Upper lobe of left lung (tissue), 6 donors: ENCODE measurements at places on chromosomes 7 and 10. TPM values are rescaled to one million over a fixed set of nuclear protein-coding genes. Genes with fewer than 3 reads are reported as not detected.

- H3K4me3 ChIP-seq: no peak overlapping the region
- H3K4me1 ChIP-seq: no peaks in the 10 kb centered on the region
- no peak overlapping the region for H3K27ac ChIP-seq
- H3K36me3 ChIP-seq: no peaks in the 10 kb centered on the region
Measured at GRCh38 chr10:51892965-51893658, 193.7 kb upstream of the CSTF2T start.

- H3K4me1 ChIP-seq: no peaks in the 10 kb centered on the region
- H3K4me3 ChIP-seq: no peak overlapping the region
- H3K36me3 ChIP-seq: peaks cover 3% of the 10 kb centered on the region
- DNase-seq: no peak
- no peak overlapping the region for H3K27ac ChIP-seq
Measured at GRCh38 chr10:24668247-24668646, 55.4 kb downstream of the ARHGAP21 start.

DNA sequence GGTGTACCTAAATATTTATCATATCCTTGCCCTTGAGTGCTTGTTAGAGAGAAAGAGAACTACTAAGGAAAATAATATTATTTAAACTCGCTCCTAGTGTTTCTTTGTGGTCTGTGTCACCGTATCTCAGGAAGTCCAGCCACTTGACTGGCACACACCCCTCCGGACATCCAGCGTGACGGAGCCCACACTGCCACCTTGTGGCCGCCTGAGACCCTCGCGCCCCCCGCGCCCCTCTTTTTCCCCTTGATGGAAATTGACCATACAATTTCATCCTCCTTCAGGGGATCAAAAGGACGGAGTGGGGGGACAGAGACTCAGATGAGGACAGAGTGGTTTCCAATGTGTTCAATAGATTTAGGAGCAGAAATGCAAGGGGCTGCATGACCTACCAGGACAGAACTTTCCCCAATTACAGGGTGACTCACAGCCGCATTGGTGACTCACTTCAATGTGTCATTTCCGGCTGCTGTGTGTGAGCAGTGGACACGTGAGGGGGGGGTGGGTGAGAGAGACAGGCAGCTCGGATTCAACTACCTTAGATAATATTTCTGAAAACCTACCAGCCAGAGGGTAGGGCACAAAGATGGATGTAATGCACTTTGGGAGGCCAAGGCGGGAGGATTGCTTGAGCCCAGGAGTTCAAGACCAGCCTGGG is 11.4 kb downstream of the SERPINE1 start:
- H3K36me3 ChIP-seq: peaks cover 19% of the 10 kb centered on the region
- no peaks in the 10 kb centered on the region for H3K27me3 ChIP-seq
- H3K4me1 ChIP-seq: peaks cover 14% of the 10 kb centered on the region
- H3K27ac ChIP-seq: peak overlapping the region; percentile 41
- DNase-seq: peak; percentile 89

DNA sequence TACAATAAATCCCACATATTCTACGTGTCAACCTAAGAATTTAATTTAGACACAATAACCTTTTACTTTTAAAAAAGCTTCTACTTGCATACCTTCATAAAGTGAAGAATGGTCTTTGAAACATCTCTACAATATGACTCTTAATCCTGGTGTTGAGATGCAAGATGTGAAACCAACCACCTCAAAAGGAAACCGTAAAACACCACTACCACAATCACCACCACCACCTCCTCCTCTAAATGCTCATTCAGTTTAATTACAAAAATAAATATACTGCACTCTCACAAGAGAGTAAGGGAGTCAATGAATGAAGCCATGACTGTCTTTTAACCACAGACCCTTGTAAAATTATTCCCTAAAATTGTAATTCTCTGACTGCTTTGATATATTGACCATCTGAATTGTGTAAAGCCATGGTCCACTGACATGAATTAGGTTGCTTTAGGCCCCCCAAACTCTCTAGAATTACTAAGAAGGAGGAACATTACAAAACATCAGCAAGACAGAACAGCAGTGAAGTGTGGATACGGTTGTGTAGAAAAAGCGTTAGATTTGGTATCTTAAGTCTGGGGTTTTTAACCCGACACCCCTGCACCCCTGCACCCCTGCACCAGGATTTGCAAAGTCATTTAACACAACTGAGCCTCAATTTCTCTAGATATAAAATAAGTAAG is 171.4 kb downstream of the SFMBT2 start:
- H3K27ac ChIP-seq: no peak overlapping the region
- DNase-seq: no peak
- no peaks in the 10 kb centered on the region for H3K27me3 ChIP-seq
- H3K4me3 ChIP-seq: no peak overlapping the region
- no peaks in the 10 kb centered on the region for H3K36me3 ChIP-seq
- no peaks in the 10 kb centered on the region for H3K4me1 ChIP-seq

- DNase-seq: no peak
- no peak overlapping the region for H3K27ac ChIP-seq
- H3K36me3 ChIP-seq: no peaks in the 10 kb centered on the region
- peaks cover 12% of the 10 kb centered on the region for H3K4me1 ChIP-seq
Measured at GRCh38 chr10:89531359-89531758, 4.0 kb downstream of the SLC16A12 start.

- no peaks in the 10 kb centered on the region for H3K36me3 ChIP-seq
- peak; percentile 72 for DNase-seq
- H3K27me3 ChIP-seq: no peaks in the 10 kb centered on the region
- H3K27ac ChIP-seq: no peak overlapping the region
- H3K4me1 ChIP-seq: no peaks in the 10 kb centered on the region
- H3K4me3 ChIP-seq: no peak overlapping the region
Measured at GRCh38 chr7:74013539-74014272, 14.3 kb upstream of the ELN start.

GRCh38 chr10:42553064-42553407 is 85.3 kb downstream of the ZNF33B start:
- no peak overlapping the region for H3K27ac ChIP-seq
- peak overlapping the region; percentile 15 for H3K4me3 ChIP-seq
- peak; percentile 90 for DNase-seq
- no peaks in the 10 kb centered on the region for H3K27me3 ChIP-seq
- no peaks in the 10 kb centered on the region for H3K36me3 ChIP-seq

DNA sequence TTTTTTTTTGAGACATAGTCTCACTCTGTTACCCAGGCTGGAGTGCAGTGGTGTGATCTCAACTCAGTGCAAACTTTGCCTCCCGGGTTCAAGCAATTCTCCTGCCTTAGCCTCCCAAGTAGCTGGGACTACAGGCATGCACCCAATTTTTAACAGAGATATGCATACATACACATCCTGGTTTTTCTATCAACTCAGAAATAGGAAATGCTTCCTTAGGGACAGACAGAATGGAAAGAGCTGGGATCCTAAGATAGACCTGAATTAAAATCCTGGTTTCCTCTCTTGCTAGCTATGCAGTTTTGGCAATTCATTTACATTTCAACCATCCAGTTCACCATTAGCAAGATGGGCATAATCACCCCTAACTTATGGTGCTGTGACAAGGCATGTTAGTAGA is 347.5 kb downstream of the GPAM start:
- no peaks in the 10 kb centered on the region for H3K4me1 ChIP-seq
- H3K4me3 ChIP-seq: no peak overlapping the region
- no peak for DNase-seq
- no peaks in the 10 kb centered on the region for H3K27me3 ChIP-seq

DNA sequence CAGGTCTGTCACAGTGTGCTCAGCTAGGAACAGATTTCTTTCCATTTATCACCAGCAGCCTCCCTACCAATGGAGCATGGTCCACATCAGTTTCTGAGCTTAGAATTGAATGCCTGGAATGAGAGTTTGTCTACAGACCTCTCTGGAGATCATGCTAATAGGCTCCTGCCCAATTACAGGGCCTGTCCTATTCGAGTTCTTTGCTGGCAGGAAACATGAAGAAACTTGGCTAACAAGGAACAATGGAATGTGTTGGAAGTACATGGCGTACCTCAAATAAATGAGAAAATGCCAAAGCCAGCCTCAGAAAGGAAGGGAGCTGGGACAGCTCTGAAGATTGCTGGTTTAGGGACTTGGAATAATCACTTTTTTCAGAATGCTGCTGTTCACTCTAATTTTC is 186.0 kb upstream of the AKR1E2 start:
- H3K36me3 ChIP-seq: no peaks in the 10 kb centered on the region
- H3K27me3 ChIP-seq: no peaks in the 10 kb centered on the region
- no peak overlapping the region for H3K27ac ChIP-seq
- no peak for DNase-seq
- no peak overlapping the region for H3K4me3 ChIP-seq
- H3K4me1 ChIP-seq: no peaks in the 10 kb centered on the region

GRCh38 chr7:117839507-117839906 is 33.7 kb downstream of the CTTNBP2 start:
- DNase-seq: no peak
- H3K27me3 ChIP-seq: no peaks in the 10 kb centered on the region
- no peaks in the 10 kb centered on the region for H3K36me3 ChIP-seq

GRCh38 chr10:119555178-119555784 is 12.8 kb upstream of the RGS10 start:
- no peaks in the 10 kb centered on the region for H3K36me3 ChIP-seq
- H3K27me3 ChIP-seq: no peaks in the 10 kb centered on the region
- H3K27ac ChIP-seq: no peak overlapping the region
- DNase-seq: no peak
- H3K4me3 ChIP-seq: no peak overlapping the region

DNA sequence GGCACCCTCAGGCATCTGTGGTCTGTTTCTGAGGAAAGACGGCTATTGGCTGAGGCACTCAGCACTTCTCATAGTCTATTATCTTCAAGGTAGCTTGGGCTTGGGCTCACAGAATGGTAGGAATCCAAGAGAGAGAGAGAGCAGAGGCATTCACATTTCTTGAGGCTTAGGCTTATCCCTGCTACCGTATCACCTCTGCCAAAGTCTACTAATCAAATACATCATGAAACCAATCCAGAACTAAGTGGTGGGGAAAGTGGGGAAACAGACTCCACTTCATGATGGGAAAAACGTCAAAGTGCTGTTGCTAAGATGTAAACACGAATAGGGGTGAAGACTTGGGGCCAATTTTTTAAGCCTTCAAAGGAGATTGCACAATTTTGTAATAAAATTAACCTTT is 271.1 kb upstream of the SEMA3D start:
- H3K27me3 ChIP-seq: no peaks in the 10 kb centered on the region
- no peak for DNase-seq
- H3K4me1 ChIP-seq: no peaks in the 10 kb centered on the region

- no peaks in the 10 kb centered on the region for H3K27me3 ChIP-seq
- DNase-seq: no peak
- H3K4me1 ChIP-seq: peaks cover 18% of the 10 kb centered on the region
- H3K4me3 ChIP-seq: peak overlapping the region; percentile 89
- H3K36me3 ChIP-seq: no peaks in the 10 kb centered on the region
- peak overlapping the region; percentile 94 for H3K27ac ChIP-seq
Measured at GRCh38 chr7:105532709-105533460, 884 bp downstream of the RINT1 start.

- H3K4me1 ChIP-seq: peaks cover 9% of the 10 kb centered on the region
- H3K4me3 ChIP-seq: no peak overlapping the region
- no peaks in the 10 kb centered on the region for H3K36me3 ChIP-seq
- no peak overlapping the region for H3K27ac ChIP-seq
- no peaks in the 10 kb centered on the region for H3K27me3 ChIP-seq
Measured at GRCh38 chr10:74993649-74994048, 117.8 kb upstream of the SAMD8 start.

GRCh38 chr7:120567204-120567603 is 290.7 kb downstream of the TSPAN12 start:
- no peaks in the 10 kb centered on the region for H3K27me3 ChIP-seq
- no peak overlapping the region for H3K27ac ChIP-seq
- no peaks in the 10 kb centered on the region for H3K36me3 ChIP-seq

DNA sequence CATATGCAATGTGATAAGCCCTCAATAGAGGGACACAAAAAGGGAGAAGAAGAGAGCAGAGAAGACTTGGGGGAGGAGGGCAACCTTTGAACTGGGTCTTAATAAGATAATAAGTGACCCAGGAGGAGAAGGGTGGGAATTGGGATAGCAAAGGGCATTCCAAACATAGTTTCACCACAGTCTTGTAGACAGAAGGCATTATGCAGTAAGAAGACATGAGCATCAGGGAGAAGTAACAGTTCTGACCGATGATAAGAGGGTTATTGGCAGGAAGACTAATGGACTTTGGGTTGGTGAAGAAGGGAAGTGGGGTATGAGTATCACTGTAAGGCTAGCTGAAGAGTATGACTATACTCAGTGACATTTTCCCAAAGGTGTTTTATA is 63.6 kb downstream of the TES start:
- peaks cover 18% of the 10 kb centered on the region for H3K4me1 ChIP-seq
- no peak overlapping the region for H3K4me3 ChIP-seq
- no peaks in the 10 kb centered on the region for H3K27me3 ChIP-seq
- H3K27ac ChIP-seq: no peak overlapping the region
- DNase-seq: no peak

Gene NEUROG3
- total RNA-seq: not detected

Gene KCNMA1
- 24.1 TPM for total RNA-seq

Gene KCNH2
- total RNA-seq: 0.59 TPM

Gene RNF148
- 10.9 TPM for total RNA-seq

Gene SLC16A12
- total RNA-seq: 2.4 TPM
